Activated CD4-positive, alpha-beta memory T cell treated with anti-CD3 and anti-CD28 coated beads for 36 hours (primary cell): ENCODE measurements at places on chromosomes 13 and 19. TPM values are rescaled to one million over a fixed set of nuclear protein-coding genes. Genes with fewer than 3 reads are reported as not detected.

ZNF737 gene
- total RNA-seq, result 9.0 TPM

ADAMTSL5 gene
- total RNA-seq, result 1.9 TPM

DNA sequence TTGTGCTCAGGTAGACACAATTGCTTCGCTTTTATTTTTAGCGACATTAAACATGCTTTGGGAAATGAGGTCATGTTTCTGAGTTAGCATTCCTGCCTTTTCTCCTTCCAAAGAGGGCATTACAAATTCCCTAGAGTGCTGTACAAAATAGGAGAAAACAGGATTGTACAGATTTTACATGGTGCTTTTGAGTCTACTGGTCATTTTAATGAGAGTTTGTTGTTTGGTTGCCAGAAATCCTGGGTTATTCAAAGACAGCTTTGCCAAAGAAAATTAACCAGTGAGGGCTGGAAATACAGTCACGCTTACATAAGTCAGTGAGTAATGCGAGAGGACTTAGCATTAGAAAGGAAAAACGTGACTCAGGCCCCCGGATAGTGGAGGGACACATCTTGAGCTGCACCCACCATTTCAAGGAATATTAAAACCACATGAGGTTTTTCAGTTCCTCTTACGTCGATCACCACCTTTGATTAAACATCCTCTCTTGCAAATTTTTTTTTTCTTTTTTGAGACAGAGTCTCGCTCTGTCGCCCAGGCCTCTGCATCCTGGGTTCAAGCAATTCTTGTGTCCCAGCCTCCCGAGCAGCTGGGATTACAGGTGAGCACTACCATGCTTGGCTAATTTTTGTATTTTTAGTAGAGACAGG, 55.4 kb downstream of the SACS start:
- peak; percentile 77 for DNase-seq
- peak overlapping the region; percentile 51 for H3K27ac ChIP-seq
- no peak overlapping the region for H3K4me3 ChIP-seq

GRCh38 chr13:95480131-95480545, 72.4 kb upstream of the CLDN10 start:
- no peaks in the 10 kb centered on the region for H3K36me3 ChIP-seq
- H3K27ac ChIP-seq, result no peak overlapping the region
- H3K4me1 ChIP-seq, result peaks cover 9% of the 10 kb centered on the region
- peaks cover 1% of the 10 kb centered on the region for H3K27me3 ChIP-seq
- DNase-seq, result peak; percentile 54

DNA sequence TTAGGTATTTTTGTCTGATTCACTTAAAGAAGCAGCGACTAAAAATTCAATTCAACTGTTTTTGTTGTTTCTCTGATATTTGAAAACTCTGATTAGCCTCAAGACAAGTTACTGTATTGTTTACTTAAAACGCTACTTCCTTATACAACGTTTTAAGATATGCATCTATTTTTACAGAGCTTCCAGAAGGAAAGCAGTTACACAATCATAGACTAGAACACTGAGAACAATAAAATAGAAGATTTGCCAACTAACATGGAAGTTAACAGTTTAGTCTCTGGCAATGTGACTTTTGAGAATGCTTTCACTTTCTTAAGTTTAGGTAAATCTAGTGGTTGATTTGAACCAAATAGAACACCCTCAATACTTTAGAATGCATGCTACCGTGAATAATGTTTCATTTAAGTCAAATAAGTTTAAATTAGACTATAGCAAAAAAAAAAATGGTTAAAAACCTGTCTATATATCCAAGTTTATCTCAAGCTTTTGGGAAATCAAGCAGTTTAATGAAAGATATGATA, 614.8 kb downstream of the DACH1 start:
- peaks cover 1% of the 10 kb centered on the region for H3K27me3 ChIP-seq
- H3K4me1 ChIP-seq, result no peaks in the 10 kb centered on the region
- H3K4me3 ChIP-seq, result no peak overlapping the region
- no peak overlapping the region for H3K27ac ChIP-seq
- DNase-seq, result no peak

GRCh38 chr19:44879309-44880065, 11.6 kb upstream of the TOMM40 start:
- peaks cover 2% of the 10 kb centered on the region for H3K27me3 ChIP-seq
- H3K4me3 ChIP-seq, result no peak overlapping the region
- peaks cover 5% of the 10 kb centered on the region for H3K4me1 ChIP-seq
- DNase-seq, result no peak
- H3K27ac ChIP-seq, result no peak overlapping the region
- H3K36me3 ChIP-seq, result no peaks in the 10 kb centered on the region

CYP2A6 gene
- not detected for total RNA-seq

- no peak overlapping the region for H3K4me3 ChIP-seq
- H3K36me3 ChIP-seq, result peaks cover 5% of the 10 kb centered on the region
- peaks cover 20% of the 10 kb centered on the region for H3K4me1 ChIP-seq
- H3K27me3 ChIP-seq, result no peaks in the 10 kb centered on the region
Observed at GRCh38 chr13:40245567-40245966, 420.9 kb downstream of the FOXO1 start.

CALR3 gene
- not detected for total RNA-seq

- H3K27me3 ChIP-seq, result no peaks in the 10 kb centered on the region
- peak overlapping the region; percentile 83 for H3K4me3 ChIP-seq
- peaks cover 14% of the 10 kb centered on the region for H3K4me1 ChIP-seq
- H3K27ac ChIP-seq, result peak overlapping the region; percentile 4
- H3K36me3 ChIP-seq, result peaks cover 8% of the 10 kb centered on the region
- DNase-seq, result no peak
Observed at GRCh38 chr19:11506967-11507366, 1.3 kb upstream of the ZNF653 start.

CPAMD8 gene
- 0.31 TPM for total RNA-seq

- no peak for DNase-seq
- no peaks in the 10 kb centered on the region for H3K36me3 ChIP-seq
- H3K27me3 ChIP-seq, result no peaks in the 10 kb centered on the region
- H3K4me3 ChIP-seq, result no peak overlapping the region
- no peaks in the 10 kb centered on the region for H3K4me1 ChIP-seq
Observed at GRCh38 chr19:28176193-28176592, 1036.8 kb downstream of the UQCRFS1 start.

ZNF90 gene
- 13.8 TPM for total RNA-seq

DNA sequence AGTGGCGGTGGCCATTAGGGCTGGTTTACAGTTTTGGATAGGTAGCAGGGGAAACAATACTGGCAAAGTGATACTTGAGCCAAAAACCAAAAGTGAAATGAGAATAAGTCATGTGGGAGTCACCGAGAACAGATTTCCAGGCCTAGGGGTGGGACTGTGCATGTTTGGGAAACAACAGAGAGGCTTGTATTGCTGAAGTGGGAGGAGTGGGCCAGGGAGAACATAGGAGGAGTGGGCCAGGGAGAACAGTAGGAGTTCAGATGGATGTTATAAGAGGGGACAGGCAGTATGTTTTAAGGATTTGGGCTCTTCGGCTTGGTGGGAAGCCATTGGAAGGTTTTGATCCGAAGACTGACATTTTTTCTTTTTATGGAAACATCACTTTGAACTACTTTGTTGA, 35.5 kb downstream of the AKAP11 start:
- H3K4me3 ChIP-seq, result no peak overlapping the region
- H3K27me3 ChIP-seq, result no peaks in the 10 kb centered on the region
- H3K27ac ChIP-seq, result no peak overlapping the region

ACP7 gene
- 0.15 TPM for total RNA-seq

DNA sequence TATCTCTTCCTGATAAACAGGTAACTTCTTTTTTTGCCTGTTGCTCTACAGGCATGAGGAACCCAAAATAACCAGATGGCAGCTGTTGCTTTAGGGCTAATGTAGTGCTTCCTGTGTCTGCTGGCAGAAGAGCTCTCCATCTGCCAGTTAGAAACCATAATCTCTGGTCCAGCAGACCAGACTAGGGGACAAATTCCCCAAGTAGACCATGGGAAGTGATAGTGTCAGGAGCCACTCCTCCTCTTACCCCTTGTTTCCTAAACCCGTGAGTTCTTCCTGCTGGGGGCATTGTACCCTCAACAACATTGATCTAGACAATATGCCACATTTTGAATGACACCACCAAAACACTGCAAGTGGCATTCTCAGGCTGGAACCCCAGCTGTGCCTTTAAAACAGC, 135.9 kb downstream of the DLEU7 start:
- no peak for DNase-seq
- no peaks in the 10 kb centered on the region for H3K4me1 ChIP-seq
- no peaks in the 10 kb centered on the region for H3K36me3 ChIP-seq
- H3K4me3 ChIP-seq, result no peak overlapping the region
- no peaks in the 10 kb centered on the region for H3K27me3 ChIP-seq
- H3K27ac ChIP-seq, result no peak overlapping the region

DNA sequence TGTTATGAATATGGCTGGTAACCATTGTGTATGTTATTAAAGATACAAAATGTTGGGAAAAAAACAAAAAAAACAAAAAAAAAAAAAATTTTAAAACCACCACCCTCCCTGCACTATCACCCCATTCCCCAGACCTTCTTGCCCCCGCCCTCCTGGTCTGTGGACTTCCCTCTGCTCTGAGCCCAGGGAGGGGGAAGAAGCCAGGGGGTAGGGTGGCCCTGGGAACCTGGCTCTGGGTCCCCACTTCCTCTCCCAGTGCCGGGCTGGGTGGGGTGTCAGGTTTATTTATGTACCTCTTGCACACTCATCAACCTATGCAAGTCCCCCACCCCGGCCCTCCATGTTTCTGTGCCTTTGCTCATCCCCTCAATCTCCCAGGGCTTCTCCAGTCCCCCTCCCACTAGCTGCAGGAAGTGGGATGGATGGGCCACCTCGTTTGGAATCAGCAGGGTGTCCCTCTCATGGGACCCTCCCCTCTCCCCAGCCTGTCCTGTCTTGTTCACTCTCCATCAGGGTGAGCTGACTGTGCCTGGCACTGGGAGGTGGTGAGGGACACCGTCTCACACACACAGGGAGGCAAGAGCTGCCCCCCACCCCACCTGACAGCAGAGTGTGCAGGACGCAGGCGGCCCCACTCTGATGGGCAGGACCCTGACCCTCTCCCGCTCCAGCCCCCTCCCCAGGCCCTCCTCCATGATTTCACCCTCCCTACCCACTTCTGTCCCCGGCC, 5.9 kb downstream of the PAF1 start:
- H3K27ac ChIP-seq, result peak overlapping the region; percentile 34
- H3K36me3 ChIP-seq, result peaks cover 38% of the 10 kb centered on the region
- no peaks in the 10 kb centered on the region for H3K27me3 ChIP-seq
- H3K4me1 ChIP-seq, result peaks cover 9% of the 10 kb centered on the region

DNA sequence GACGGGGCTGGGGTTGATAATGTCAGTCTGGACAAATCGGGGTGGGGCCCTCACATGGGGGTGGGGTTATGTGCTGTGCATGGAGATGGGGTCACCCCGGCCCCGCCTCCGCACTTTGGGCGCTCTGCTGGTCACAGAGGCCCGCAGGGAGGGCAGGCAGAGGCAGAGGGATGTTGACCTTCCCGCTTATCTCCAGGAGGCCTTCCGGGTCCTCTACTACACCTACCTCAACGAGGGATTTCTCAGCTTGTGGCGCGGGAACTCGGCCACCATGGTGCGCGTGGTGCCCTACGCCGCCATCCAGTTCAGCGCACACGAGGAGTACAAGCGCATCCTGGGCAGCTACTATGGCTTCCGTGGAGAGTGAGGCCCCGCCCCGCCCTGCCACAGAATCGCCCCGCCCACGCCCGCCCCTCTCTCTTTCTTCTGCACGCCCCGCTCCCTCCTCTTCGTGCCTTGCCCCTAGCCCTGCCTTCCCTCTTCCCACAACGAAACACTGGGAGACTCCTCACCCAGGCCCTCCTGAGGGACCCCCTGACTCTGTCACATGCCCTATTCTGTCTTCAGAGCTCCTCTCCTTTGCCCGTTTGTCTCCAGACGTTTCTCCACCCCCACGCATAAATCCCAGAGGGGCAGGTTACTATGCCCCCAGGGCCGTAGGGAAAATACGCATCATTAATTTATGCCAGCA, 32.8 kb downstream of the TMEM161A start:
- H3K36me3 ChIP-seq, result no peaks in the 10 kb centered on the region
- no peaks in the 10 kb centered on the region for H3K4me1 ChIP-seq
- H3K27me3 ChIP-seq, result no peaks in the 10 kb centered on the region
- no peak overlapping the region for H3K27ac ChIP-seq

DNA sequence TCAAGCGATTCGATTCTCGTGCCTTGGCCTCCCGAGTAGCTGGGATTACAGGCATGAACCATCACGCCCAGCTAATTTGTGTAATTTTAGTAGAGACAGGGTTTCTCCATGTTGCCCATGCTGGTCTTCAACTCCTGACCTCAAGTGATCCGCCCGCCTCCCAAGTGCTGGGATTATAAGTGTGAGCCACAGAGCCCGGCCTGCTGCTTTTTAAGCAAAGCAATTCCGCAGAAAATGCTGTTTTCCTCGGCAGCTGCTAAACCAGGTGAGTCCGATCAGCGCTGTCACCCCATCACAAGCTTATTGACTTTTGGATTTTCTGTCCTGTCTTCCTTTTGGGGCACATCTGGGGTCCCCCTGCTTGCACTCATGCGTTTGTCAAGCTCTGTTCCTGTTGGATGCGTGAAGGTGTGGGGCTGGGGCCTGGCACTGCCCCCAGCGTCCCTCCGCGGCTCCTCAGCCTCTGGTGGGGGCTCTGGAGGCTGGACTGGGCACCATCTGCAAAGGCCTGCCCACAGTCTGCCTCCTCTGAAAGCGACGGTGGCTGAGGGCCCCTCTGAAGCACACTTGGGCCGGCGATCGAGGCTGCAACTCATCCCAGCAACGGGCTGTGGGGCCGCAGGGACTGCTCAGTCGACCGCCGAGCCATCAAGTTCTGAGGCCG, 25.7 kb downstream of the CEBPG start:
- no peaks in the 10 kb centered on the region for H3K27me3 ChIP-seq
- DNase-seq, result no peak
- H3K4me3 ChIP-seq, result no peak overlapping the region

IGFL1 gene
- total RNA-seq, result not detected

DNA sequence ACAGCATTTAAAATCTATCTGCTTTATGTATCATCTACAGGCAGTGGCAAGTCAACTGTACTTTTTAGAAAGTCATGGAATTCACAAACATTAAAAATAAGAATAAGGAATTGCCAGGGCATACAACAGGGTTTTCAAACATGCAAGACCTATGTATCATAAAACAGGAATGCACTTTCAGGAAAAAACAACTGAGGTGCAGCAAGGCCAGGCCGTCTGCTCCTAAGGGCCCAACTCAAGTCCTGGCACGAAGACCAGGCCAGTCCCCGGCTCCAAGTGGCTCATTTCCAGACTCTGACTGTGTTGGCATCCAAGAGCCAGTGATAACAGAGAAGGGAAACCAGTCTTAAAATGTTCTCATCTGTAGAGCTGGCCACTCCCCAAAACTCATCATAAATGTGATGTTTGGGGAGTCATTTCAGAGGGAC, 7.1 kb downstream of the RFX2 start:
- H3K27me3 ChIP-seq, result no peaks in the 10 kb centered on the region
- no peaks in the 10 kb centered on the region for H3K36me3 ChIP-seq
